ENCODE measurements at places on chromosomes 1 and 21.

DNA sequence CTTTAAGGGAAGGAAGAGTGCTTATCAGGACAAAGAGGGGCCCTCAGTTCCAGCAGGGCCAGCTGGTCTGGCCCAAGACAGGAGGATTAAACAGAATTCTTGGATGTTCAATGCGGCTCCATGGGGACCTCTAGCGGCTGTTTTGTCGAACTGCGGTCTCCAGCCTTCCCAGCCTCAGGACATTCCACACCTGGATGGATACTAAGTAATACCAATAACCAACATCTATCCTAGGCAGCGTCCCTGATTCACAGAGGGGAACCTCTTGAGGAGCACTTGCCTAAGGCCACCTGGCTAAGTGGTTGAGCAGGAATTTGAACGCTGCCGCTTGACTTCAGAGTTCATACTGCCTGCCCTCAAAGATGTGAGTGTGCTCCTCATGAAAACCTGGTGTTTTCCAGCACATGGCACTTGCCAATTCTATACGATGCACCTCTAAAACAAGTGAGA is 15.5 kb upstream of the CD247 start:
- peak; percentile 54 for DNase-seq

GRCh38 chr1:115113766-115114165 is 24.5 kb upstream of the TSPAN2 start:
- DNase-seq, result no peak

DNA sequence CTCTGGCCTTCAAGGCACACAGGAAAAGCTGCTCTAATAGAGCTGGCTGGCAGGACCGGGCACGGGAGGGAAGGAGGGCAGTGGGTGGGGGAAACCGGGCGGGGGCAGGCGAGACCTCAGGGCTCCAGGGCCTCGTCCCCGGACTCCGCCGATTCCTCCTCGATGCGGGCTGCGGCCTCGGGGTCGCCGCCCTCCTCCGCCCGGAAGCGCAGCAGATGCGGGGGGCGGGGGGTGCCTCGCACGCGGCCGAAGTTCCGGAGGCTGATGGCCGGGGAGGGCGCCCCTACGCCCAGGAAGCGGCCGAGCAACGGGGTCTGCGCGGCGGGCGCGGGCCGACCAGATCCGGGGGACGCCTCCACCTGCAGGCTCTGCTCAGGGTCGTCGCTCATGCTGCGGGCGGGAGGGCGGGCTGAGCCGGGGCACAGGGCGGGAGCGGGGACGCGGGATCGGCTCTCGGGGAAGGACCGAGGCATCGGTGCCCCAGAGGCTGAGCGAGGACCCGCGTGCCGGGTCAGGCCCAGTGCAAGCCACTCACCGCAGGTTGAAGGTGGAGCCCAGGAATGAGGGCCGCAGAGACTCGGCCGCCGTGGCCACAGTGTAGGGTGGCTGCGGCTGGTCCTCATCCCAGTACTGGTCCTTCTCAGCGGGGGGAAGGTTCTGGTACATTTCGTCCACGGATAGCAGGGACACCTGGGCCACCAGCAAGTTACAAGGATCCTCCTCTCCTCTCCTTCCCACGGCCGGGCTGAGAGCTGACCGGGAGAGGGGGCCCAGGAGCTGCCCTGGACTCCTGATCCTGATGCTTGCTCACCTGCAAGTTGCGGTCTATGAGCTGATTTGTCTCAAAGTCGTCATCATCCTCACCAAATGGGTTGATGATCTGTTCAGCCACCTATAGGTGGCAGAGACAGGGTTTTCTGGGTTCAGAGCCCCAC is 3.6 kb downstream of the BEST4 start:
- no peak for DNase-seq

- no peak for DNase-seq
These were observed 18.1 kb upstream of the BEND5 start for GRCh38 chr1:48794816-48795215.

- DNase-seq, result no peak
These were observed 20.9 kb downstream of the PTPRU start for GRCh38 chr1:29256979-29257804.

GRCh38 chr21:25385911-25386474 is 221.3 kb downstream of the MRPL39 start:
- peak; percentile 43 for DNase-seq

DNA sequence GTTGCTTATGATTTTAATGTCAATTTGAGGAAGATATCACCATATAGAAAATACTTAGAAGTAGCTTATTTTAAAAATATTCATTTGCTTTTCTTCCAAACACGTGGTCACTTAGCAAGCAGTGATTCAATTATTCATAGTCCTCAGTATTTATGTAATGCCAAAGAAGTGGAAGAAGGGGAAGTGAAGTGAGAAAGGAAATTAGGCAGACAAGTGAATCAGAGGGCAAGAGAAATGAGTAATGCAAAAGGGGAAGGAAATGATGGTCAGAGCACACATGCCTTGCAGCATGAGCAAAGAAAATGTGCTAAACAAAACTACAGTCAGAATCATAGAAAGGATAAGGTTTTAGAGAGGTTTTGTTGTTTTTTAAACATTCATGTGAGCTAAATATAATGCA is 31.8 kb downstream of the SDCCAG8 start:
- no peak for DNase-seq

DNA sequence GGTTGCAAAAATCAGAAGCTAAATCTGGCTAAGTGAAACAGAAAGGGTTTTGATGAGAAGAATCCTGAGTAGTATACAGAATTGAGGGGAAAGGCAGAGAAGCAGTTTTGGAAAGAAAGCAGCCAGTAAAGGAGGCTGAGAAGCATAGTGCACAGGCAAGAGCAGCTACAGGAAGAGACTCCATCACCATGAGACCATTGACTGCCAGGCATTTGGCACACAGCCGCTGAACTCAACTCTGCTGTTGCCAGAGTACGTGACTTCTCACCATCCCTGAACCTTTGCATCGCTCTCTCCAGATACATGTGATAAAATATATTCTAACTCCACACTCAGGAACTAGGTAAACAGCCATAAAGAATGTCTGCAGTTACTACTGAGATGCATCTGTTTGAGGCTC is 128.3 kb upstream of the C1orf21 start:
- no peak for DNase-seq

DNA sequence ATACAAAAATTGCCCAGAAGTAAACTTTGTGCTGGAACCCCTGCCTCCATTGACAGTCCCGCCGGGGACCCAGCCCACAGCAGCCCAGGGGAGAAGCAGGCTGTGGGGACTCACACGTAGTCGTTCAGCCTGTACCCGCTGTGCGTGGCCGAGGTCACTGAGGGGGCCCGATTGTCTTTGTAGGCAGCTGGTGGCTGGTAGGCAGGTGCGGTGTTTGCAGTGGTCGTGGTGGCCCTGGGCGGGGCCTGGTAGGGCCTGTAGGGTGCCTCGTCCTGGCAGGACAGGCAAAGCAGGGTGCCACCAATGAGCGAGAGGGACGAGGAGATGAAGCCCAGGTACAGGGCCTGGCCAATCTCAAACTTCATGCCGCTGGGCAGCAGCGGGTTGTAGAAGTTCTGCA is 19.1 kb downstream of the CLDN14 start:
- no peak for DNase-seq

DNA sequence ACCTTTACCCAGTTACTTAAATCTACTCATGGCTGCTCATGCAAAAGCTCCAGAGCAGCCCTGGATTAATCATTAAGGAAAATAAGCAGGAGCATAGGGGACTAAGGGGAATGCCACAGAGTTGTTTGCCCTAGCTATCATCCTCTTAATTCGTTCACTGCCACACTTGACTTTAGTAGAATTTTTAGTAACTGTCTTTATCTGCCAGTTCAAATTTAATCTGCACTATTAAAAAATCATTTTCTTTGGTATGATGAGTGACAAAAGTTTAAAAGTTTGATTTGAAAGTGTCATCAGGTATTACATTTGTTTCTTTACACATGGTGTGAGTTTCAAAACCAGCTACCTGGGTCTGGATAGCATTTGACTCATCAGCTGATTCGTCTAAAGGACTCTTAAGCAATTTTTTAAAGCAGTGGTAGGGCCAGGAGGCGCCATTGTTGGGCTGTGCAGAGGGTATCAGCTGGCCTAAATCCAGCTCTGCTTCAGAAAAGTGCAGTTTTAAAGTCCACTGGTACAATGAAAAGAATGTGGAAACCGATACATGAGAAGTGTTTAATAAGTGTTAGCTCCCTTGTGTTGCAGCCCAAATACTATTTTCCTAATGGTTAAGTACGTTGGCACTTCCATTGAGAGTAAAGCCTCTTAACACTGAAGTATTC is 69.9 kb upstream of the DR1 start:
- DNase-seq, result no peak

DNA sequence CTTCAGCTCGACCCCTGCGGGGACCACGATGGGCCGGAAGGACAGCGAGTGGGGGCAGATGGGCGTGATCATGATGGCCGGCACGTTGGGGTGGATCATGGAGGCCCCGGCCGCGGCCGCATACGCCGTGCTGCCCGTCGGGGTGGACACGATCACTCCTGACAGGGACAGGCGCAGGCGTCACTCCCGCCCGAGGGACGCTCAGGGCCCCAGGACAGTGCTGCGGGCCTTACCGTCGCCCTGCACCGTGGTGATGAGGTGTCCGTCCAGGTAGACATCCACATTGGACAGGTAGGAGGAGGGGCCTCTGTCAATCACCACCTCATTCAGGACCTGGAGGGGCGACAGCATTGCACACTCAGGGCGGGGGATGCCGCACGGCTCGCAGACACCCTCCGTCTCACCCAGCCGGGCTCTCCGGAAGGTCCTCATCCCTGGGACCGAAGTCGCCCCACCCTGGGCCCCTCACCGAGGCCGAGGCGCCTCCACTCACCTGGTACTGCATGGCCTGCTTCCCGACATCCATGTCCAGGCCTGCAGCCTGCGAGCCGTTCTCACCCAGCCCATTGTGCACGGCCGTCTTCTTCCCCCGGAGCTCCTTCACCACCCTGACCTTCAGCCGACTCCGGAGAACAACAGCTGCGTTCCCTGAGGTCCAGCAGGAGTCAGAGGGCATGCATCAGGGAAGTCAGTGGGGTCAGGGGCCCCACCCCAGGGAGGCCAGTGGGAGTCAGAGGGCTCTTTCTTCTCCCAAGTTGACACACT is 24.0 kb downstream of the NADK start:
- no peak for DNase-seq
